ENCODE measurements at places on chromosomes 12 and 14.

DNA sequence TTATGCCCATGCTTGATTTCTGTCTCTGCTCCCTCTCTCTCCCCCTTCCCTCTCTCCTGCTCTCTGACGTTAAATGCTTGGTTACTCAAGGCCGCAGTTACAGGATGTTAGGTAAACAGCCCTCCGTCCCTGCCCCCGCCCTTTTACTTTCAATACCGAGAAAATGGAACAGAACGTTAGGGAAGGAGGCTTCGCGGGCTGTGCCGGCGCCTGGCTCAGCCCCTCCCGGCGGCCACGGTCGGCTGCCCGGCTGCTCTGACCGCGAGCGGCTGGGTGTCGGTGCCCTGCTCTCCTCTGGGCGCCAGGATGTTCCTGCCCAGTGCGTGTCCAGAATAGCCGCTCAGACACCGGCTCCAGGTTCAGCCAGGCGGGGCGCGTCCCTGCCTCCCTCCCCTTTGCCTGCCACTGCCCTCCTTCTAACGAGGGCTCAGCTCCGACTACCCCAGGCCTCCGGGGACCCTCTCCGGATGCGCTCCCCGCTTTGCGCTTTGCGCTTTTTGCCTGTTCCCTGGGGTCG lies 166.1 kb downstream of the ADCK1 start:
- H3K27ac ChIP-seq, result no peak overlapping the region
- H3K4me3 ChIP-seq, result peak overlapping the region; percentile 66
- no peaks in the 10 kb centered on the region for H3K36me3 ChIP-seq
- peaks cover 26% of the 10 kb centered on the region for H3K27me3 ChIP-seq
- H3K4me1 ChIP-seq, result peaks cover 2% of the 10 kb centered on the region
- DNase-seq, result peak; percentile 54

DNA sequence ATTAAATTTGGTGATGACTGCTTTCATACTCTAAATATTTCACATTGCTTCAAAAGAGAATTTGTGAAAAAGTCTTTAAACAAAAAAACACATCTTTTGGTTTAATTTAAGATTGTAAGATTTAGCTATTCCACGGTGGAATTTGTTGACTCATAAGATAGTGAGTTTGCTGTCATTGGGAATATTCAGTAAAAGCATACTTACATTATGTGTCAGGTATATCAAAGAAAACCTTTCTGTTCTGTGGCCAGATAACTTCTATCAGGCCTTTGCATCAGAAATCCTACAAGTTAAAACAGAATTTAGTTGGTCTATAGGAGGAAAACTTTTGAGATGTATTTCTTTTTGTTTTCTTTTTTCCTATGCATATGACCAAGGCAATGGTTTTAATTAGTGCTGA lies 148.8 kb upstream of the E2F7 start:
- H3K4me1 ChIP-seq, result peaks cover 23% of the 10 kb centered on the region
- no peak for DNase-seq
- H3K27me3 ChIP-seq, result no peaks in the 10 kb centered on the region
- H3K27ac ChIP-seq, result no peak overlapping the region
- H3K36me3 ChIP-seq, result peaks cover 29% of the 10 kb centered on the region
- no peak overlapping the region for H3K4me3 ChIP-seq

DNA sequence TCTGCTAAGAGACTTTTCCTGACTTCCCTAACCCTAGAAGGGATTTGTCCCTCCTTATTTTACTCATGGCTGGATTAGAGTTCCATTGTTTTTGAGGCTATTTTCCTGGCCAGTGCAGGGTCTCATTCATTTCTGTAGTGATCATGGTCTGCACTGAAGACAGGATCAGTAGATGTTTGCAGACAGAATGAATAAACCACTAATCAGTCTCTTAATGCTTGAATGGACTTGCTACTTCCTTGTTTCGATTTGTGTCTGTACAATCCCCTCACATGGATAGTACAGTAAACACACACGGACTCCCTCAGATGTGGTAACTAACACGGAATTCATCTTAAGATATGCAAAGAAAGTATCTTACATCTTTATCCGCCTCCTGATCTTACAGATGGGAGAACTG lies 102.6 kb upstream of the PRB2 start:
- DNase-seq, result no peak
- H3K27ac ChIP-seq, result no peak overlapping the region
- H3K27me3 ChIP-seq, result peaks cover 49% of the 10 kb centered on the region
- H3K36me3 ChIP-seq, result no peaks in the 10 kb centered on the region
- H3K4me3 ChIP-seq, result no peak overlapping the region

DNA sequence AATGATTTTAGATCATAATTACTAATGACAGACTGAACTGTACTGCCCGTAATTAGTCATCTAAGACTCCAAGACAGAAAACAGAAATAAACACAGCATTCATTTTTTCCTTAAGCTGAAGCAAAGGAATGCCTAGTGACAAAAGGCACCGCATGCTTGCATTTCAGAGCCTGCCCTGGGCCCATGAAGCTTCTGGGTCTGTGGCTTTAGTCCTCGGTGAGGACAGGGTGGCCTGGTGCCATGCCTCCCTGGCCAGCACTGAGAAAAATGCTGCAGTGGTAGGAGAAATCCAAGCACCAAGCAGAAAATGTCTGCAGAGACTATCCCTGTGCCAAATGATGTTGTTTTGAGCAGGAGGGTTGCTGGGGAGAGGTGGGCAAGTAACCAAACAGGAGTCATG lies 171.6 kb downstream of the CALM1 start:
- H3K36me3 ChIP-seq, result no peaks in the 10 kb centered on the region
- H3K27ac ChIP-seq, result no peak overlapping the region
- no peak overlapping the region for H3K4me3 ChIP-seq
- no peak for DNase-seq
- H3K4me1 ChIP-seq, result peaks cover 22% of the 10 kb centered on the region
- no peaks in the 10 kb centered on the region for H3K27me3 ChIP-seq

- no peaks in the 10 kb centered on the region for H3K4me1 ChIP-seq
- H3K4me3 ChIP-seq, result no peak overlapping the region
- H3K36me3 ChIP-seq, result no peaks in the 10 kb centered on the region
- H3K27ac ChIP-seq, result 0 out of 2 replicates have a peak overlapping the region, but pooled peaks have one; percentile 27
Observed at GRCh38 chr12:113853491-113853890, 112.6 kb downstream of the RBM19 start.

DNA sequence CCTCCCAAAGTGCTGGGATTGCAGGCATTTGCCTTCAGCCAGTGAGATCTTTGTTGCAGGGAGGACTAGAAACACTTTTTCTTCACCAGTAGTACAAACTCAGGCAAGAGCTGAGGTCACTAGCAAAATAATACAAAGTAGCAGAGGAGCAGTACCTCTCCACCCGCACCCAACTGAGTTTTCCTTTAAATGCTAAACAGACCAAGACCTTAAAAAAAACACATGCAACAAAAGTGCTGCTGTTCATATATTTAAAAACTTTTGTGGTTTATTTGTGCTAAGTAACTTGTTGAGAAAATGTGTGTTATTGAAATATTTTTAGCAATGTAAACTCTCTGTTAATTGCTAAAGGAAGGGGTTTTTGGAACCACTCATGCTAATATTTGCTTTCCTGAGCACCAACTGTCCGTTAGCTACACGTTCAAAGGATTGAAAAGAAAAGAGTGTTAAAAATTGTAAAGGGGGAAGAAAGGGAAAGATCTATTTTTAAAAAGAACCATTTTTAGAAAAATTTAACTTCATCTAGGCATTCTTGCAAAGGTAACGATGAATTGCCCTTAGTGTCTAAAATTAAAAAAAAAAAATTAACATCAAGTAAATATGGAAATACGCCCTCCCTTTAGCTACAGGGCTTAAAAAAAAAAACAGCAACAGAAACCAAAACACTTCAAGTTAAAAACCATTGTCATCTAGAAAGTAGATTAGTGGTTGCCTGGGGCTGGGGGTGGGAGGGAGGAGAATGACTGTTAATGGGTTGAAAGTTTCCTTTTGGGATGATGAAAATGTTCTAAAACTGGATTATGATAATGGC lies 114.0 kb upstream of the KRAS start:
- H3K27me3 ChIP-seq, result no peaks in the 10 kb centered on the region
- H3K27ac ChIP-seq, result peak overlapping the region; percentile 90
- H3K4me3 ChIP-seq, result peak overlapping the region; percentile 16
- peaks cover 3% of the 10 kb centered on the region for H3K36me3 ChIP-seq
- no peak for DNase-seq

DNA sequence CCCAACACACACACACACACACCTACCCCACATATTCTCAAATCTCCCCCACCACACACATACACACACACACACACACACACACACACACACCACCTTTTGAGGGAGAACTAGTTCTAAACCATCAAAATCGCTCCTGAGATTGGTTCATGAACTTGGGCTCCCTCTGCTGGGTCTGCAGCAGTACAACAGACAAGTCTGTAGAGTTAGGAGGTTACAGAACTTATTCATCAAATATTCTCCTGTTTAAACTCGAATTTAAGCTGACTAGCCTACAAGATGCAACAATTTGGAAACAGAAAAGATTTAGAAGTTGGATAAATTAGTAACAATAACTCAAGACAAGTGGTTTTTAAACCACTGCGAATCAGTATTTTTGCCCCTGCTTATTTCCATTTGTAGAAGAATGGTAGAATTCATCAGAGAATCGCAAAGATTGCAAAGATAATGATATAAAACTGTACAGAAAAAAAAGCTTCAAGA lies 136.4 kb upstream of the USP15 start:
- no peak overlapping the region for H3K27ac ChIP-seq
- H3K27me3 ChIP-seq, result no peaks in the 10 kb centered on the region
- peaks cover 2% of the 10 kb centered on the region for H3K4me1 ChIP-seq
- DNase-seq, result peak; percentile 68
- no peaks in the 10 kb centered on the region for H3K36me3 ChIP-seq

DNA sequence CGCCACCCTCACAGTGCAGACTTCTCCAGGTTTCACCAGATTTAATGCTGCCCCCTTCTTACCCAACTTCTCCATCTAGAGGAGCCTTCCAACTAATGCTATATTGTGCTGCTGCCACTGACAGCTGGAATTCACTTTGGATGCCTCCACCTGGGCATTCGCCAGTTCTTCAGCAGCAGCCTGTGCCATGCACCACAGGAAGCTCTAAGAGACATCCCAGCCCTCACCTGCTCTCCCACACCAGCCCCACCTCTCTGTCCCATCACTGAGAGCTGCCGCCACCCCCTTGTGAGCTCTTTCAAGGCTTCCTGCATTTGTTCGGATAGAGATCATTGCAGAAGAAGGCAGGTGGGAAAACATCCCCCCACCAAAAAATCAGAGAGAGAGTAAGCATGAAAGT lies 4.6 kb upstream of the KRT2 start:
- no peak for DNase-seq
- H3K4me1 ChIP-seq, result no peaks in the 10 kb centered on the region
- no peak overlapping the region for H3K4me3 ChIP-seq
- no peak overlapping the region for H3K27ac ChIP-seq

DNA sequence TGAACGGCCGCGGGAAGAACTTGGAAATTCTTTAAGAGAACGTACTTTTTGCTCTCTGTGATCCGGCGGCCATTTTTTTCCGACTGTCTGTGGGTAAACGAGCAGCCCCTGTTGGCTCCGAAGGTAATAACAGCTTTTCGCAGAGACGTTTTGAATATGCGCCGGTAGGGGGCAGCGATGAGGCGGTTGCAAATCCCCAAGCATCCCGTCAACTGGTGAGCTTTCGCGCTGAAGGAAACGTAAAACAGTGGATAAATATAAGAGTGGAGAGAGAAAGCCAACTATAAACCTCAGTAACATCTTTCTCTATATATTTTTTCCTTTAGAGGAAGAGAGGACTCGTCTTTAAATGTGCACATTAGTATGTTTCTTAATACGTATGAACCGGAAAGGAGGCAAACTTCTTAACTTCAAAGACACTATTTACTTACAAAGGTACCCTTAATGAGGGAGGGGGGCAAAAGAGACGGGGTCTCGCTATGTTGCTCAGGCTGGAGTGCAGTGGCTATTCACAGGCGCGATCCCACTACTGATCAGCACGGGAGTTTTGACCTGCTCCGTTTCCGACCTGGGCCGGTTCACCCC lies 9.6 kb upstream of the NEMF start:
- no peak overlapping the region for H3K27ac ChIP-seq
- H3K4me1 ChIP-seq, result peaks cover 12% of the 10 kb centered on the region
- DNase-seq, result peak; percentile 80
- H3K4me3 ChIP-seq, result no peak overlapping the region
- H3K27me3 ChIP-seq, result peaks cover 3% of the 10 kb centered on the region

DNA sequence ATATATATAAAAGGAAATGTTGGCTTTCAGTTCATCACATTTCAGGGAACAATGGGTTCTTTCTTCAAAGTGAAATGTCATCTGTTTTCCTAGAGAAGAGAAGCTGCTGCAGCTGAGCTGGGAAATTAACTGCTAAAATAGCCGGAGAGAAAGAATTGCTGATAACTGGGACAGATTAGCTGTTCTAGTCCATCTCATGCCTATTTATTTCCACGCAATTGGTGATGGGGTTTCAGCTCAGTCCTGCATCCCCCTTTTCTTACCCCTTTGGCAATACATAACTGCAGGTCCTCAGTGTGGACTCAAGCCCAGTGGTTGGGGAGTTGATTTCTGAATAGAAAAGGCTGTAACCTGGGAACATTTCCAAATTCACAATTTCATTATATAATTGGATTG lies 436.9 kb upstream of the TMEM132C start:
- peaks cover 5% of the 10 kb centered on the region for H3K27me3 ChIP-seq
- H3K27ac ChIP-seq, result no peak overlapping the region
- no peaks in the 10 kb centered on the region for H3K4me1 ChIP-seq
- no peak overlapping the region for H3K4me3 ChIP-seq
- peaks cover 62% of the 10 kb centered on the region for H3K36me3 ChIP-seq

DNA sequence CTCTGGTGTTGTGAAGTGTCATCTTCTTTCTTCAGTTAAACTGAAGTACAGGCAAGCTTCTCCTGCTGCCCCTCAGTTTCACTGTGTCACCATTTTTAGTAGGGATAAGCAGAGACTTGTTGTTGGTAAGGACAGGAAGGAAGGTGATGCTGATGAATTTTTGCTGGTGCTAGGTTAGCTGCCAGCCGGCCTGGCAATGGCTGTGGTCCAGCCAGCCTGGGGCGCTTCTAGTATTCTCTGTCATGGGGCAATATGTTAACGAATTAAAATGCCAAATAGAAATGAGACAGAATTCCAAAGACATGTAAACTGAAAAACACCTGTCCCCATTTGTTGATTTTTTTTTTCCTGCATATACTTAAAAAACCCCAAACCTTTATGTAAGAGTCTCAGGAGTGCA lies 602.9 kb downstream of the DIO2 start:
- H3K36me3 ChIP-seq, result no peaks in the 10 kb centered on the region
- no peak overlapping the region for H3K27ac ChIP-seq
- H3K4me3 ChIP-seq, result no peak overlapping the region
- DNase-seq, result no peak
- no peaks in the 10 kb centered on the region for H3K27me3 ChIP-seq
- H3K4me1 ChIP-seq, result no peaks in the 10 kb centered on the region

- no peaks in the 10 kb centered on the region for H3K27me3 ChIP-seq
- no peaks in the 10 kb centered on the region for H3K4me1 ChIP-seq
- peaks cover 46% of the 10 kb centered on the region for H3K36me3 ChIP-seq
- no peak overlapping the region for H3K27ac ChIP-seq
- DNase-seq, result peak; percentile 50
Observed at GRCh38 chr12:56029666-56030293, 8.9 kb downstream of the IKZF4 start.

All from WTC11 (cell line).